ENCODE measurements at places on chromosomes 2 and 18.

DNA sequence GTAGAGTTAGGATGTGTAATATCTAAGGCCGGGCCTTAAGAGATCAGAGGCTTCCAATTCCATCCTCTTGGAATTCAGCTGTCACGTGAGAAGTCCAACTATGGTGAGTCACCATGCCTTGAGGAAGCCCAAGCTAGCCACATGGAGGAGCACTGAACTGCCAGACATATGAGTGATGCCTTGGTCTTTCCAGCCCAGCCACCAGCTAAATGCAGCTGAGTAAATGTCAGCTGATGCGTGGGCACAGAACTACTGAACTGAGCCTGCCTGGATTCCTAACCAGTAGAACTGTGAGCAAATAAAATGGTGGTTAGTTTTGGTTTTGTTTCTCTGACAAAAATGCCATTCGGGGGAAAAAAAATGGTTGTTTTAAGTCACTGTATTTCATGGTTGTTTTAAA, 153.7 kb upstream of the SERTAD2 start:
- no peak for DNase-seq

- DNase-seq, result no peak
These were observed 11.2 kb downstream of the RNF144A start for GRCh38 chr2:6928452-6928851.

DNA sequence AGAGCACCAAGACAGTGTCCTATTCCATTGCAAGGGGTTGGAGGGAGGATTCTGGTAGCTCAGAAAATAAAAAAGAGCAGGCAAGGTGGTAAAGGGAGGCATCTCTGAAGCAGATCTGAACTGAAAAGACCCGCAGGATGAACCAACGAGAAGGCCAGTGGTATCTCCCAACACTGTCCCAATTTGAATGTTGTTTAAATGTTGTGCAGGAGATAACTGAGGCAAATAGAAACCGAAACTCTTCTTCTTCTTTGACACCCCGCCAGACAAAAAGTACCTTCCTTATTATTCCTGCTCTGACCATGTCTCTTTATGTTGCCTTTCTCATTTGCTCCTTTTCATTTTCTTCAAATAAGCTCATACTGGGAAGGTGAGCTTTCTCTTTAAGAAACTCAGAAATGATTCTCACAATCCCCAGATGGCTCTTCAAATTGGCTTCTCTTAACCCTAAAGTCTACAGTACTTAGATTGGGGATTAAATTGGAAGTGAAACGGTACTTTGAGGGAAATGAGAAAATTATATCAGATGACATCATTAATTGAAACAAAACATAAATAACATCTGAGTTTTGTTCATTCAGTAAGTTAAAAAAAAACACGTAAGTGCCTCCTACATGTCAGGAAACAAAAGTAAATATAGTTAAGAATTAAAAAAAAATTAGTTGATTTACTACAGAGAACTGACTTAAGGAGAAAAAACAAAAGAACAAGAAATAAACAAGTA, 143.6 kb downstream of the WDPCP start:
- DNase-seq, result no peak

DNA sequence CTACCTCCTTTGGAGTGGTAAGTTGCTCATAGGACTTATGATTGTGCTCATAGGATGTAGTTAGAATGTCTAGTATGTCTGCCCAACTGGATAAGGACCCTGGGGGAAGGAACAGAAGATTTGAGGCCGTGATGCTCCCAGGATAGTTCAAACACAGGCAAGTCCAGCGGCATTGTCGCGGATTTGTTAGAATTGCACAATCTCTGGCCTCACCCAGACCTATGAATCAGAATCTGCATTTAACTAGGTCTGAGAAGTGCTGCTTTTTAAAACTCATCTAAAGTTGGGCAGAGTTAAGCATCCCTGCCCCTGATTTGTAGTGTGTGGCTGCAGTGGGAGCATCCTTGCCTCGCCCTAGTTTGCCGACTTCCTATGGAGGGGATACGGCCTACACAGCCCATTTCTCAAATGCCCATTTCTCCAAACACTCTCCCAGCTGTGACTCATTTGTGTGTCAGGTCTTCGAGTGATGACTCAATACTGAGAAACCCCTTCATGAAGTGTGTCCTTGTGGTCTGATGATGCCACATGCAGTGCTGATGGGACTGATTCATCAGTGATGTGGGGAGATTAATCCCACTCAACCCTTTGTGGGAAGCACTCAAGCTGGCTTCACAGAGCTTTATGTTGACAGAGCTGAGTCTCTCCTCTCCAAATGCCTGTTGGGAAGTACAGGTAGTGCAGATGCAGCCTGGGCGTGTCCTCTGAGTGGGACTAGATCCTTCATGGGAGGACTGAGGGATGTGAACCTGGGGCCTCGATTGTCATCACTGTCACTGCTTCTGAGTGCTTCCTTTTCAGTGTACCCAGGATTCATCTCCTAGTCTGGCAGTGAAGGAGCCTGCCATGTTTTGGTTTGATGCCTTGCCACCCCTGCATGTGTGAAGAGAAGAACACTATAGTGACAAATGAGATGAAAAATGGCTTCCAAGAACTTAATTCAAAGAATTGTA, 18.7 kb downstream of the SMIM21 start:
- DNase-seq, result no peak

GRCh38 chr18:24426398-24427294, at the start of gene IMPACT:
TSS of gene IMPACT (plus strand) at chr18:24426670. CDS start at chr18:24426757, 87 bp downstream.
- DNase-seq, result peak; percentile 70

GRCh38 chr2:74778381-74779264, 55.3 kb upstream of the HK2 start:
- DNase-seq, result no peak
